T-cell (primary cell): ENCODE measurements at places on chromosomes 4 and X.

GRCh38 chr4:88275949-88276515 lies 8.3 kb downstream of the PPM1K start:
- no peak for DNase-seq

GRCh38 chr4:177275999-177276398 lies 33.7 kb upstream of the NEIL3 start:
- no peak for DNase-seq

DNA sequence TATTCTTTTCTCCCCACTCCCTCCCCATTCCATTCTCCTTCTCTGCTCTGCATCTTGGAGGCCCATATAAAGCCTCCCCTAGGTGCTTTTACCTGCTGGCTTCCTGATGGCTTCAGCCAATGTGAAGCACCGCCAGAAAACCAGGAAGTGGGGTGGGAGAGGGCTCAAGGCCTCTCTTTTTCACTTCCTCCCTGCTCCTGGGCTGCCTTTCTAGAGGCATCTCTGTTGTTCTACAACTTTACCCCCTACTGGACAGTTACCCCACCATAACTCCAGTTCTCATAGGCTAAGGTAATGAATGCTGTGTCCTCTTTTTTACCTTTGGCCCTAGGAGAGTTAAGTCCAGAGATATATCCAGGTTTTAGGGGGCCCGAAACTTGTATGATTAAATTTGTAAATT lies 62.4 kb upstream of the PPARGC1A start:
- no peak for DNase-seq

DNA sequence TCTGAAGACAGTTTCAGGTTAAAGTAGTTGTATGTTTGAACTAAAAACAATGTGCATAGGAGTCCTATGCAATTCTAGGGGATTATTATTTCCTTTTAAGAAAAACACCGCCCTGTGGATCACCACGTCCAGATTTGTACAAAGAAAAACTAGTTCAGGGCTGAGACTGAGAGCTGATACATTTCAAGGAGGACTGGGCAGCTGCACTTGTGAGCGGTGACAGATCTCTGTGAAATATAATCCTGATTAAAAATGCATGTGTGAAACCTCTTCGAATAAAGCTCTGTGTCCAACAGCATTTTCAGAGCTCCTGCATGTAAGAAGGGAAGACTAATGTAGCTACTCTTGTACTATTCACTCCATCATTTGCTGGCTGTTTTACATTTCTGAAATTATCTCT lies 365.8 kb upstream of the PITX2 start:
- no peak for DNase-seq

GRCh38 chrX:57906790-57907189 lies 3.5 kb downstream of the ZXDA start:
- no peak for DNase-seq

DNA sequence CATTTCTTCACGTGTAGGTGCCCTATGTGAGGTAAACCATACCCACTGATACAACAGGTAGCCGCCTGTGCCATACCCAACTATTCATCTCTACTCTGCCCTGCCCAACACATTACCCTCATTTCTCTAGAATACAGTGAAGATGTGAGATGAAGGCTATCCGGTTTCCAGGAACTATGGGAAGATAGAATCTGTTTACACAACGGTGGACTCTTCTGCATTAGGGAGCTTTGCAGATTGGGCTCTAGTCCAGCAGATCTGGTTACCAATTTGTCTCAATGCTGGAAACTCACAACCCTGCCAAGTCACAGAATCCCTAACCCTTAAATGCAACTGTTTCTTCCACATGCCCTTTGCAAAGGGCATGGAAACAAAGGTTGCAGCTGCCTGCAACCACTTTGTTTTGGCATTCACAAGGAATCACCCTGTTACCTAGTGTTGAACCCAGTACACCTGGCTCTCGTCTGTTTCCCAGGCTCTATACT lies 6.4 kb upstream of the SLAIN2 start:
- no peak for DNase-seq

- peak; percentile 18 for DNase-seq
Measured at GRCh38 chr4:1511441-1512041, 105.3 kb upstream of the NKX1-1 start.
